ENCODE measurements at places on chromosomes 11 and 22.

DNA sequence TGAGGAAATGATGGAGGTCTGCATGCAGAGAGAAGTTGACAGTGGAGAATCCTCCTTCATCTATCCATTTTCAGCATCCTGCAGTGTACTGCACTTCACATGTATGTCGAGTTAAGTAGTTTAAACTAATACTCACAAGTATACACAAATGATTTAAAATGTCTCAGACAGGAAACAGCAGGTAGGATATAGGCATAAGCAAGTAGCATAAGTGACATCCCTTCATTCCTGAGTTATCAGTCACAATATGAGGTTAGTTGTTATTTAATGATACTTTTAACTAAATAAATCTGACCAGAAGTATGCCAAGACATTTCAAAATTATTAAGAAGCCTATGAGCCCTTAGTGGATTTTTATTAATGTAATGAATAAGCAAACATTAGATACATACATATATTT is 37.4 kb downstream of the MTMR2 start:
- no peak for DNase-seq

- DNase-seq: no peak
Measured at GRCh38 chr11:92703449-92703830, 266.0 kb upstream of the MTNR1B start.

GRCh38 chr11:132312701-132313111 is 942.3 kb downstream of the NTM start:
- no peak for DNase-seq

GRCh38 chr22:44085743-44086270 is 61.7 kb downstream of the PARVB start:
- no peak for DNase-seq

GRCh38 chr11:128450882-128451651 is 136.3 kb downstream of the ETS1 start:
- DNase-seq: no peak

- DNase-seq: no peak
Measured at GRCh38 chr11:103812680-103813079, 223.8 kb upstream of the DDI1 start.

All from NCI-H1417 treated with DMSO at 0.1 percent for 48 hours (cell line).